Activated T-helper 1 cell treated with anti-CD3 and anti-CD28 coated beads, Interleukin-2, amount 50 U/mL, for 16 hours (primary cell): ENCODE measurements at places on chromosomes 6 and 20.

DNA sequence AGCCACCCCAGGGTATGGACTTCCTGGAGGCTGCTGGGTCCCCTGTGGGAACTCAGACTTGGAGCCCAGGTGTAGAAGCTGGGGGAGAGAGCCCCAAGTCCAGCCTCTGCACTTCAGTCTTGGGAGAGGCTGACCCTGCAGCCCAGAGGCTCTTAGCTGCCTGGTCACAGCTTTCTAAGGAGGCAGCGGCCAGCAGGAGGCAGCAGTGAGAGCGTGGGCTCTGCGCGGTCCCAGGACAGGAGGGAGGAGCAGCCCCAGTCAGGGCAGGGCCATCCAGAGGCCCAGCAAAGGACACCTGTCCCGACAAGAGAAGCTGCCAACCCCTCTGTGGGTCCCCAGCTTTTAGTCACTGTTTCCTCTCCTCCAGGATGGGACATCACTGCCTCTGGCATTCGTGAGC is 9.4 kb downstream of the TREML2 start:
- DNase-seq: no peak

GRCh38 chr6:115891111-115891669 is 169.5 kb downstream of the FRK start:
- DNase-seq: no peak

- no peak for DNase-seq
These were observed 61.9 kb upstream of the KCNG1 start for GRCh38 chr20:51084593-51085377.

- DNase-seq: no peak
These were observed 51.9 kb downstream of the DLL1 start for GRCh38 chr6:170238741-170239565.

DNA sequence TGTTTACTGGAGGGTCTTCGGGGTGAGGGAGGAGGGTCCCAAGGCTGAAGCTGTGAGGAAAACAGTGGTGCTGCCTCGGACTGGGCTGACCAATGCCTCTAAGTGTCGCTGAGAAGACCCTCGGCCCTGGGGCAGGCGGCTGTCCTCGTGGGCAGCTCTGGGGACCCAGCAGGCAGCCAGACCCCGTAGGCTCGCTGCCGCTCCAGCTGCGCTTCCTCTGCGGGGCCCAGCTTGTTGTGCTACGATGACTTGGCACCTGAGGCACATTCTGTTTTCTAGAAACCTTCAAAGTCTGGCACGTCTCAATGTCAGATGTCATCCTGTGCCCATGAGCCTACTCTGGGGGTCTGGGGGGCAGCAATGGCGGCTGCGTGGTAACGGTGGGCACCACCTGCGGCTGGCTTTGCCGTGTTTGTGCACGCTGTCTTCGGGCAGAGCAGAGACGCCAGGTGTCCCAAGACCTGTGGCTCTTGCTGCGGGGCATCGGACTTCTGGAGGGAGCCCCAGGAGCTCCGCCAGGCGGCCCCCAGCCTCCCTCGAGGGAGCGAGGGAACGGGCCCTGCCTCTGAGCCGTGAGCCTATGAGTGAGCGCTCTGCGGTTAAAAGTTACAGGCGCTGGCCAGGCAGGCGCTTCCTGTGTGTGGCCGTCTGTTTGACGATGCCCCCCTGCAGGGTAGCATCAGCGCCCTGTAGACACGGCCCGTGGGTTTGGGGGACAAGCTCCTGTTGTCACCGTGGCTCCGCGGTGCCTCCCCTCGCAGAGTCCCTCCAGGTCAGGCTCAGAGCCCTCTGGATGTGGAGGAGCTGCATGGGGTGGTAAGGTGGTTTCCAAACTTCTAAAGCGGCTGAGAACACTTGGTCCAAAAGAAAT is 6.8 kb downstream of the SLC17A9 start:
- DNase-seq: no peak

- no peak for DNase-seq
These were observed 708.7 kb downstream of the UTRN start for GRCh38 chr6:144993870-144994269.

DNA sequence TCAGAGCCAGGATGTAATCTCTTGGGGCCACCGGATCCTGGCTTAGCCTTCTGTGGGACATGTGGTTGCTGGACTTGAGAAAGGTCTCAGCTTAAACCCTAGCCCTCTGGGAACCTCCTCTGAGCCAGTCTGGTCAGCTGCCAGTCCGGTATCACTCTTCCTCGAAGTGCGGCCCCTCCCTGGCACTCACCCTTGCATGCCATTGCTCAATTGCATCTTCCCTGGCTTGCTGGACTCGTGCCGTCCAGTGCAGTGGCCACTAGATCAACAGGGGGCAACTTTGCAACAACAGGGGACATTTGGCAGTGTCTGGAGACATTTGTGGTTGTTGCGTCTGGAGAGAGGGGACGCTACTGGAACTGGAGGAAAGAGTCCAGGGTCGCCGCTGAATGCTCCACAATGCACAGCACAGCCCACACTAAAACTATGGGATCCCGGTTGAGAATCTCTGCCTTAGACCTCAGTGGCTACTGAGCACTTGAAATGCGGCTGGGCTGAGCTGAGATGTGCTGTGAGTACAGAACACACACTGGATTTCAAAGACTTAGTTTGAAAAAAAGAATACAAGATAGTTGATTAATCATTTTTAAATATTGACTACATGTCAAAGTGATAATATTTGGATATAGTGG is 152.1 kb downstream of the TFAP2C start:
- no peak for DNase-seq

GRCh38 chr6:166418691-166419143 is 36.0 kb upstream of the MPC1 start:
- no peak for DNase-seq

- DNase-seq: no peak
These were observed 39.4 kb upstream of the ARMH2 start for GRCh38 chr6:24838081-24838480.

DNA sequence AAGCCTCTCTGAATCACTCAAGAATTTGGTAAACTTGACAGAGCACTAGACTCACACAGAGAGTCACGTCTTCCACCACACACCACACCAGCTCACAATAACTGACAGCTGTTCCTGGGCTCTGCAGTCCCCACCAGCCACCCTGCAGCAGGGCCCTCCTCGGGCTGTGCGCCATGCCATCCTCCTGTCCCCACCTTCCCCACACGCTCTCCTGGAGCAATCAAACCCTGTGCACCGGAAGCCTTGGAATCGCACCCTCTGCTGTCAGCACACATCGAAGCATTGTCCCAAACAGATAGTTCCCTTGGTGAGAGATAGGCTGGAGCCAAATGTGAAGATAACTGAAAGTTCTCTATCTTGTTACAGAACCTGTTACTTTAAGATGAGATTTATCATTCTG is 191.0 kb downstream of the TBXT start:
- no peak for DNase-seq

DNA sequence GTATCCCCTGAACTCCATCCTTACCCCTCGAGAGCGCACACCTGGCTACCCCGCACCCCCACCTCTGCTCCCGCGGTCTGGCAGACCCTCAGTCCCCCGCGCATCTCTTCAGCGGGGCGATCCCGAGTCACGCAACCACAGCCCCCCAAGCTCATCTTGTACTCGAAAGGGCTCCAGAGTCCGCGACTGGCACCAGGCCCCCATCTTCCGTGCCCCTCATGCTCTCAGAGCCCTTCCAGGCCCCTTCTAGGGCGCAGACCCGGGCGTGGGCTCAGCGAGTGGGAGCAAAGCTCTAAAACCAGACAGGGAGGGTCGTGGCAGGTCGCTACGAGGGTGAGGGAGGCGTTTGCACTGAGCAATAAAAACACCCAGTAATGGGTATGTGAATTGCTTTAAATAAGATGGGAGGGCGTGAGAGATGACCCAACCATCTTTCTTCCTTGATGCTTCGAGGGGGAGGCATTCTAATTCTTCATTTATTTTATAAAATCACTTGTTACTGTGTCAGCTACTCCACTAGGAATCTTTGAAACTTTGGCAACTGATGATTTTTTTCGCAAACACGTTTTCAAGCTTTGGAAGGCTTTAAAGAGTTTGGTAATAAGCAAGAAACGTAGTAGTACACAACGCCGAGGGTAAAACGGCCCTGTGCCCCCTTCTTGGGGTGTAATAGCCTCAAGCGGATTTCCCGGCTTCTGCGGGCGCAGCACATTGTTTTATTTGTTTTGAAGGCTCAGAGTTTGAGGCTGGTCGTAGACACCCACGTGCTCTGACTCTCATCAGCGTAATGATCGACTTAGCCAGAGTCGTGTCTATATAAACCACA is 42.6 kb upstream of the SUPT3H start:
- peak; percentile 39 for DNase-seq

DNA sequence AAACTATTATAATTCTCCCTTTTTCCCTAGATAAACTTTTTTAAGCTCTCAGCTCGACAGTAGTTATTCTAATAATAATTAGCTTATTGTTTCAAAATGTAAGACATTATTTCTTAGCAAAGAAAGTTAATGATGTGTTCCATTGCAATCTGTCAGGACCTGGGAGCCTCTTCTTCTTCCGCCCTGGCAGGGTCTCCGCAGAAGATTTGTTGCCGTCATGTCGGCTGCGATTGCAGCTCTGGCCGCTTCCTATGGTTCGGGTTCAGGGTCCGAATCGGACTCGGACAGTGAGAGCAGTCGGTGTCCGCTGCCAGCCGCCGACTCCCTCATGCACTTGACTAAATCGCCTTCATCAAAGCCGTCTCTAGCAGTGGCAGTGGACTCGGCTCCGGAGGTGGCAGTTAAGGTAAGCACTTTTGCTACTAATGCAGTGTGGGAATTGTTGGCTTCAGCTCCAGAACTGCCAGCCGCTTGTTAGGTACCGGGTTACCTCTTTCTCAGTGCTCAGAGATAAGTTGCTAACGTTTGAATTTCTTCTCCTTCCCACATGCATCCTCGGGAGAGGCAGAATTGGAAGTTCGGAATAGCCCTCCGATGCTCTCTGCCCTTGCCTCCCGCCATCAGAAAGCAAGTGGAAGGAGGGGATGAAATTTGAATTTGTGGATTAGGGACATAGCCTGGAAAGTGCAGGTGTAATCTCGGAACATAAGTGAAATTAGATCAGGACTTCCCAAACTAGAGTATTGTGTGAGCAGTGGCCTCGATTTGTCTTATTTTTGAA is at the start of gene CDC40:
CDC40 (plus strand) TSS at position 200 of the 781 bp plus-strand sequence; CDS start at position 218, 18 bp downstream.
- peak; percentile 35 for DNase-seq

GRCh38 chr20:11880680-11881079 is 37.0 kb upstream of the BTBD3 start:
- DNase-seq: no peak
